ENCODE measurements at places on chromosomes 12 and 14. TPM values are rescaled to one million over a fixed set of nuclear protein-coding genes. Genes with fewer than 3 reads are reported as not detected.

- no peaks in the 10 kb centered on the region for H3K27me3 ChIP-seq
- DNase-seq = no peak
- H3K4me1 ChIP-seq = no peaks in the 10 kb centered on the region
- H3K27ac ChIP-seq = no peak overlapping the region
- H3K36me3 ChIP-seq = no peaks in the 10 kb centered on the region
Observed at GRCh38 chr12:30191696-30192455, 408.1 kb upstream of the TMTC1 start.

DNA sequence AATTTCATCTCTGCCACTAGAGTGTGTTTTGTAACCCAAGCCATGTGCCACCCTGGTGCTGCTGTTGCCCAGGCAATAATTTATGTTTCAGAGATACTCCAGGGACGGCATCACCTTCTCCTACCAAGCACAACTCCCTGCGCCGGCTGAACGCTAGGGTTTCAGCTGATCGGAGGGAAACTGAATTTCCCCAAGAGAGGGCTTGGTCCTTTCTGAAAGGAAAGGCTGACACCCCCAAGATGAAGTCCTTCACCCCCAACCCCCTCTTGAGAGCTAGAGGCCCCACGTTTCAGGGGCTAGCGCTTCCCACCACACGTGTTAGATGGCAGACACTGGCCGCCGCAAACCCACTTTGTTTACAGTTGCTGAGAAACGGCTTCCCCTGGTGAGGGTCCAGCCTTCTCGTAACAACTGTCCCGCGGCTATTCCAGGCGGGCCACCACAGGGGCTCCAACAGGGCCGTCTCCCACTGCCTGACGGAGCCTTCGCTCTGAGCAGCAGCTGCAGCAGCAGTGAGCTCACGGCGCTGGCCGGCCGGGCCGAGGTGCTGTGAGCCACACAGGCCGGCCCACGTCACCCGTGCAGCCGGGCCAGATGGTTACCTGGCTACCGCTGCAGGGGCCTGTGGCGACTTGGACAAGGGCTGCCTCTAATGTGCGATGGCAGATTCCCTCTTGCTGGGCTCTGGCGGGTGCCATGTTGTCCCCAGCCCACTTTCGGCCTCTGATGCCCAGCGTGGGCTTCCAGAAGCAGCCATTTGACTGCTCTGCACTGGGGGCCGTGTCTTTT is 66.4 kb downstream of the TESC start:
- H3K4me1 ChIP-seq = no peaks in the 10 kb centered on the region
- peak overlapping the region; percentile 26 for H3K4me3 ChIP-seq
- H3K36me3 ChIP-seq = peaks cover 10% of the 10 kb centered on the region
- H3K27me3 ChIP-seq = peaks cover 7% of the 10 kb centered on the region
- no peak overlapping the region for H3K27ac ChIP-seq

- no peak for DNase-seq
- H3K27ac ChIP-seq = no peak overlapping the region
- H3K4me3 ChIP-seq = no peak overlapping the region
Observed at GRCh38 chr12:11917501-11917900, 153.2 kb upstream of the BCL2L14 start.

The TMEM119 gene
- 251 TPM for total RNA-seq

DNA sequence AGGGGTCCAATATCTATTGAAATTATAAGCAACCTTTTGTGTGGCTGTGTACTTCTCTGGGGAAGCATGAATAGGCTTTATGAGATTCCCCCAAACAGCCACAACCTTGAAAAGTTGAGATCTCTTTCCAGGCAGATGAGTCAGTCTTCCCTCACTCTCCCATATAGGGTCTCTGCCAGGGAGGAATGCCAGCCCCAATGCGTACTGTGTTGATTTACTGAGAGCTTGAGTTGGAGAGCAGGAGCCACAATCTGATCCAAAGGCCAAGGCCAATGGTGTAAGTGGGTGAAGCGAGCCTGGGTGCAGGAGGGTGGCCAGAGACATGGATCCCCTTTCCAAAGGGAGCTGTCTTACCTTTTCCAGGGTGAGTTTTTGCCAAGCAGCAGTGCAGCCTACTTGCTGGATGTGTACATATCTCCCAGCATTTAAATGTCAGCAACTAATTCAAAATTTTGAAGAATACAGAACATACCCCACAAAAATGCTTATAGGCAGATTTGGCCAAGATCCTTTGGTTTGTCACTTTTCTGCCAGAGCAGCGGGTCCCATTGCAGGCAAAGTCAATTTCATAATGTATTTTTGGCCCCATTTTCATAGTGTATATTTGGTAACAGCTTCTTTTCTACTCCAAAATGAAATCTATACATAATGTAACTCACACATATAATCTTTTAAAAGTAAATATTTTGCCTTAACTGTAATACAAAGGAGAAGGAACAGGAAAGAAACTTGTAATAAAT is 88.2 kb downstream of the TBC1D30 start:
- H3K36me3 ChIP-seq = no peaks in the 10 kb centered on the region
- H3K4me3 ChIP-seq = no peak overlapping the region
- no peaks in the 10 kb centered on the region for H3K27me3 ChIP-seq

The SPIC gene
- not detected for total RNA-seq

DNA sequence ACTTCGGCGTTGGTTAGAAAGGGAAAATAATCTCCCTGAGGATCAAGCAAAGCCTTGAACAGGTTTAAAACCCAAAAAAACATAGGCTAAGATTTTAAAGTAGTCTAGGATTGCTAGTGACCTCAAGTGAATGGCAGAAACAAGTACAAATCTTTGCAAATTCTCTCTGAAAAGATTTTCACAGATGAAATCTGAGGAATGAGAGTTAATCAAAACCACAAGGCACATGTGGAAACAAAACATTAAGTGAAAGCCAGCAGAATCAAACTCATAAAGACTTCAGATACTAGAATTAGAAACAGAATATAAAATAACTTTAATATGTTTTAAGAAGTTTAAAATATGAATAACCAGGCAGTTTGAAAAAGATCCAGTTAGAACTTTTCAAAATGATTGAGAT is 52.2 kb upstream of the CFL2 start:
- H3K27ac ChIP-seq = no peak overlapping the region
- no peak overlapping the region for H3K4me3 ChIP-seq
- peaks cover 11% of the 10 kb centered on the region for H3K36me3 ChIP-seq
- H3K27me3 ChIP-seq = no peaks in the 10 kb centered on the region
- DNase-seq = no peak
- no peaks in the 10 kb centered on the region for H3K4me1 ChIP-seq

GRCh38 chr12:27226407-27226929 is 17.6 kb upstream of the STK38L start:
- no peaks in the 10 kb centered on the region for H3K27me3 ChIP-seq
- no peaks in the 10 kb centered on the region for H3K36me3 ChIP-seq
- no peak for DNase-seq
- H3K4me1 ChIP-seq = peaks cover 3% of the 10 kb centered on the region
- no peak overlapping the region for H3K4me3 ChIP-seq

GRCh38 chr12:54421175-54421878 is 2.3 kb upstream of the ITGA5 start:
- no peaks in the 10 kb centered on the region for H3K27me3 ChIP-seq
- peak; percentile 96 for DNase-seq
- H3K4me3 ChIP-seq = no peak overlapping the region
- peak overlapping the region; percentile 97 for H3K27ac ChIP-seq
- H3K4me1 ChIP-seq = peaks cover 42% of the 10 kb centered on the region

The WDHD1 gene
- total RNA-seq = 0.11 TPM

The RASSF9 gene
- 1.9 TPM for total RNA-seq

The CISTR gene
- not detected for total RNA-seq

- H3K4me3 ChIP-seq = no peak overlapping the region
- no peak overlapping the region for H3K27ac ChIP-seq
- no peaks in the 10 kb centered on the region for H3K36me3 ChIP-seq
- peak; percentile 70 for DNase-seq
Observed at GRCh38 chr14:59208224-59208814, 19.9 kb downstream of the DAAM1 start.

DNA sequence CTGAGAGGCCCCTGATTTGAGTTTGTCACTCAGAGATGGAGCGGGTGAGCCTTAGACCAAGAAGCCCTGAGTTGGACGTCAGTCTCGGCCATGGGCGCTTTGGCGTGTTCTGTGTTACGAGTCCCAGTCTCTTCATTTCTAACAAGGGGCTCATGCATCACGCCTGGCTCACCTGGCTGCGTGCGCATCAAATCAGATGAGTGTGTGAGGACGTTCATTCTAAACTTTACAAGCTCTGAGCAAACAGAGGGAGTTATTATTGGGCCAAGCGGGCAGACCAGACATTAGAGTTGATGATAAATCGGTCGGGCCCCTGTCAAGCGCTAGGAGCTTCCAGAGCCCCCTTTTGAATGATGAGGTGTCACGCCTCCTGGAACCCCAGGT is 117.2 kb downstream of the CALM1 start:
- peaks cover 11% of the 10 kb centered on the region for H3K4me1 ChIP-seq
- DNase-seq = no peak
- H3K4me3 ChIP-seq = no peak overlapping the region
- H3K27ac ChIP-seq = peak overlapping the region; percentile 50

GRCh38 chr14:85016496-85016895 is 513.4 kb upstream of the FLRT2 start:
- no peaks in the 10 kb centered on the region for H3K27me3 ChIP-seq
- no peaks in the 10 kb centered on the region for H3K4me1 ChIP-seq
- H3K4me3 ChIP-seq = no peak overlapping the region
- no peak for DNase-seq

DNA sequence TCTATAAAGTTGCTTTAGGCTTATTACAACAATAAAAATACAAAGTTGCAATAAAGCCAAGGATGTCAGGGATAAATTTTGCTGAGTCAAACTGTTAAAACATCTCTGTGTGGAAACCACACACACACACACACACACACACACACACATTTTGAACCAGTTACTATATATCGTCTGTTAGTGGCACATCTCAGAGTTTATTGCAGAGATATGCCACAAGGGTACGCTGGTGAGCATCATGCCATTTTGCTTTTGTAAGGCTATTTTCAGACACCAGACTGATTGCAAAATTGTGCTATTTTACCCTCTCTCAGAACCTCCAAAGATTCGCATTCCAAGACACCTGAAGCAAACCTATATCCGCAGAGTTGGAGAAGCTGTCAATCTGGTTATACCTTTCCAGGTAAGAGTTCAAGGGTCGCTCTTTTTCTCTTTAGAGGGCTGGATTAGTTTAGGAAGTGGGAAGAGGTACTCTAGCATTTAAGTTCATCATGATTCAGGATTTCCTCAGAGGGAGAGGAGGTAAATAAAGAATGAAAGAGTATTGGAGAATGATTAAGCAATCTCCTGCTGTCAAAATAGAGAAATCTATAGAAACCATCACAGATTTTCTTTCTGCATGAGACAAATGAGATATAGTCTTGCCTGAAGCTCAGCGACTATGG is 27.3 kb upstream of the CHPT1 start:
- H3K4me1 ChIP-seq = no peaks in the 10 kb centered on the region
- no peaks in the 10 kb centered on the region for H3K36me3 ChIP-seq
- no peak overlapping the region for H3K4me3 ChIP-seq
- no peaks in the 10 kb centered on the region for H3K27me3 ChIP-seq

DNA sequence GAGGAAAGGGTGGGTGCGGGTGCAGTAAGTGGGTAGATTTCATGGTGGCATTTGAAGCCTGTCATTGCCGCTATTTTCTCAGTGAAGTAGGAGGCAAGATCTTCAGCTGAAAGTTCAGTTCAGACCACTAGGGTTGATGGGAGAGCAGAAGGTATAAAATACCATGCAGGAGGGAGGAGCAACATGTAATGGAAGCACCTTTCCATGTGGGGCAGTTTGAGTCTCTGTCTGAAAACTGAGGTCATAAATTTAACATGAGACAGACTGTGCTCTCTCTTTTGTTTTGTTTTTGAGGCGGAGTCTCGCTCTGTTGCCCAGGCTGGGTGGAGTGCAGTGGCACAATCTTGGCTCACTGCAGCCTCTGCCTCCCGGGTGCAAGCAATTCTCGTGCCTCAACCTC is 22.7 kb downstream of the LRRC74A start:
- H3K36me3 ChIP-seq = no peaks in the 10 kb centered on the region
- no peaks in the 10 kb centered on the region for H3K27me3 ChIP-seq
- H3K27ac ChIP-seq = no peak overlapping the region
- DNase-seq = no peak
- H3K4me3 ChIP-seq = no peak overlapping the region

The LARP4 gene
- 45.7 TPM for total RNA-seq

The PTHLH gene
- total RNA-seq = not detected

The GNPTAB gene
- total RNA-seq = 9.5 TPM

- H3K4me1 ChIP-seq = peaks cover 10% of the 10 kb centered on the region
- H3K27me3 ChIP-seq = no peaks in the 10 kb centered on the region
- no peak for DNase-seq
- no peak overlapping the region for H3K4me3 ChIP-seq
Observed at GRCh38 chr12:6830999-6831398, 2.8 kb downstream of the P3H3 start.

The FOXN4 gene
- total RNA-seq = not detected

The PCBP2 gene
- total RNA-seq = 354 TPM

DNA sequence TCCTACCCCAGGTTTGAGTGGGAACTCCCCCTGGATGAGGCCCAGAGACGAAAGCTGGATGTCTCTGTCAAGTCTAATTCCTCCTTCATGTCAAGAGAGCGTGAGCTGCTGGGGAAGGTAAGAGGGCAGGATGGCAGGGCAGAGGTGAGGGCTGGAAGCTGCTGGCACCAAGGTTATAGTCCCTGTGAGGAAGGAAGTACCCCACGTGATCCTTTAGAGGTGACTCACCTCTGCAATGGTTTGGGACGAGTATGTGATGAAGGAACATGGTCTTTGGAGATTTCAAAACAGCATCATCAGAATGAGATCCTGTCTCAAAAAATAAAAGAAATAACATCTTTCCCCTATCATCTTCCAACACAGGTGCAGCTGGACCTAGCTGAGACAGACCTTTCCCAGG is 9.2 kb upstream of the MYL6B start:
- H3K4me3 ChIP-seq = no peak overlapping the region
- no peak for DNase-seq
- no peaks in the 10 kb centered on the region for H3K27me3 ChIP-seq
- H3K4me1 ChIP-seq = peaks cover 6% of the 10 kb centered on the region

The EIF5 gene
- total RNA-seq = 85.5 TPM

DNA sequence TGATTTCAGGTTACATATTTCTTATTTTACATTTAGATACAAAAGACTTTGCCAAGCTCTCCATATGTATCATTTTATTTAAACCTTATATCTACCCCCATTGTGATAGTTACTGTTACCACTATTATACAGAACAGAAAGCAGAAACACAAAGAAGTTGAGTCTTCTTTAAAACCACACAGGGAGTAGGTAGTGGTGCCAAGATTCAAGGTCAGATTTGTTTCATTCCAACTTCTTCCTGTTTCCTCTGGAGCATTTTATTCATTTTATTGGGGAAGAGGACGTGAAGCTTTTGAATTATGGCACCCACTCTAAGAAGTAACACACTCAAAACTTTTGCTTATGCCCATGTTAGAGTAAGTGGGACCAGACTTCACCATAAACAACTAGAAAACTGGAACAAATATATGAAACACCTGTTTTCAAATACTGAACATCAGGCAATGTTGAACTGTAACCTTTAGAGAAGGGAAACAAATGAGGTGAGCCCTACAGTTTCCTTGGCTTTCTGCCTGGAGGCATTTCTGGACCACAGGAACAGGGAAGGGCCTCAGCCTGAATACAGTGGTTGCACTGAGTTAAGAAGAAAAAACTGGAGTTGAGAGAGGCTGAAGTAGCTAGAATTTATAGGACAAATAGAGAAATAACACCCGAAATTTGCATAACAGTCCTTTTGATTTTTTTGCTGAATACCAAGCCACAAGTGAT is 160.4 kb upstream of the SSTR1 start:
- H3K27me3 ChIP-seq = no peaks in the 10 kb centered on the region
- H3K27ac ChIP-seq = no peak overlapping the region

- H3K27ac ChIP-seq = no peak overlapping the region
- H3K36me3 ChIP-seq = peaks cover 72% of the 10 kb centered on the region
- no peaks in the 10 kb centered on the region for H3K4me1 ChIP-seq
- H3K27me3 ChIP-seq = no peaks in the 10 kb centered on the region
- no peak for DNase-seq
- H3K4me3 ChIP-seq = no peak overlapping the region
Observed at GRCh38 chr14:102939820-102940561, 17.5 kb downstream of the AMN start.

The TTC6 gene
- total RNA-seq = not detected
